ENCODE measurements at places on chromosomes 16 and 17.

DNA sequence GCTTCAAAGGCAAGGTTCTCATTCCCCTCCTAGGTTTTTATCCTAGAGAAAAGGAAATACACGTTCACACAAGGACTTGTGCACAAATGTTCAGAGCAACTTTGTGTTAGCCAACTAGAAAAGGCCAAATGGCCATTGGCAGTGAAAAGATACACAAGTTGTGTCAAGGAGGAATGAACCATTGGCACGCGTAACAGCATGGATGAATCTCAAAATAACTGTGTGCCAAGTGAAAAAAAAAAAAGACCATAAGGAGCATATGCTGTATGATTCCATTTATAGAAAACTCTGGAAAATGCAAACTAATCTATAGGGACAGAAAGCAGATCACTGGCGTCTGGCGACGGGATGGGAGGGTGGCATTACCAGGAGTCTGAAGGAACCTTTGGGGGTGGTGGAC is 333.8 kb downstream of the SNX29 start:
- no peak for DNase-seq
- peaks cover 9% of the 10 kb centered on the region for H3K27me3 ChIP-seq
- no peak overlapping the region for H3K27ac ChIP-seq
- peaks cover 30% of the 10 kb centered on the region for H3K4me1 ChIP-seq

DNA sequence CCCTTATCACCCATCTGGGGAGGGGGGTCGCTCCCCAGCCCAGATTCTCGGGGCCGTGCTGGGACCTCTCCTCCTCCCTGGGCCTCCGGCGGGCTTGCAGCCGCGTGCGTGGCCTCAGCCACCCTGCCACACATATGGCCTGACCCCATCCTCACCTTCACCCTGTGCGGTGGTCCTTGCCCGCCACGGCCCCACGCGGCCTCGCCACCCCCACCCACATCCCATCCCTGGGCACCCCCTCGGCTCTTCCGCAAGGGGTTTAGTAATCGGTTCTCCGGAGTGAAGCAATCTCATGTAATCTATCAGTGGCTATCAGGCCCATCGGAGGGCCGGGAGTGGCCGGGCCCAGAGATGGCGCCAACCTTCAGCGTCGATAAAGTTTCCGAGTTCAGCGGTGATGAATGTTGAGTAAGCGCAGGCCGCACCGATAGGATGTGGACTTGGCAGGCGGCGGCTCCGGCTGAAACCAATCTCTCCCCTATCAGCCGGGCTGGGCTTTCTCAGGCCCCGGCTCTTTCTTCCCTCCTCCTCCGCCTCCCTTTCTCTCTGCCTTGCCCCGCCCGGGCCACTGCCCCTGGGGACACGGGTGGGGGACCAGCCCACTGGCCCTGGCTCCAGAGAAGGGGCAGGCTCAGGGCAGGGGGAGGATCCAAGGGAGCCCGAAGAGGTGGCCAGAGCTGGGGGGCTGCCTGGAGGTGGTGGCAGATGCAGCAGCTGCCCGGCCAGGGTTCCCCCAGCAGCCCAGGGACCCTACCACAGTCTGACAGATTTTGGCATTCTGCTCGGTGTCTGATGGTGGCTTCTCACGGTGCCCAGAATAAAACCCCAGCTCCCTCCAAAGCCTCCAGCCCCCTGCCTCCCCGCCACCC is 20.8 kb downstream of the ZFPM1 start:
- no peak overlapping the region for H3K27ac ChIP-seq
- DNase-seq, result no peak
- H3K27me3 ChIP-seq, result peaks cover 3% of the 10 kb centered on the region
- H3K4me1 ChIP-seq, result peaks cover 40% of the 10 kb centered on the region
- no peak overlapping the region for H3K4me3 ChIP-seq

- DNase-seq, result no peak
- peaks cover 26% of the 10 kb centered on the region for H3K4me1 ChIP-seq
- H3K27ac ChIP-seq, result no peak overlapping the region
- H3K4me3 ChIP-seq, result no peak overlapping the region
- no peaks in the 10 kb centered on the region for H3K36me3 ChIP-seq
- H3K27me3 ChIP-seq, result no peaks in the 10 kb centered on the region
These were observed 191.8 kb upstream of the HSBP1 start for GRCh38 chr16:83615953-83616350.

- no peak overlapping the region for H3K27ac ChIP-seq
- no peak overlapping the region for H3K4me3 ChIP-seq
- H3K4me1 ChIP-seq, result peaks cover 16% of the 10 kb centered on the region
- DNase-seq, result no peak
These were observed 478.4 kb upstream of the GOT2 start for GRCh38 chr16:59212492-59213024.

DNA sequence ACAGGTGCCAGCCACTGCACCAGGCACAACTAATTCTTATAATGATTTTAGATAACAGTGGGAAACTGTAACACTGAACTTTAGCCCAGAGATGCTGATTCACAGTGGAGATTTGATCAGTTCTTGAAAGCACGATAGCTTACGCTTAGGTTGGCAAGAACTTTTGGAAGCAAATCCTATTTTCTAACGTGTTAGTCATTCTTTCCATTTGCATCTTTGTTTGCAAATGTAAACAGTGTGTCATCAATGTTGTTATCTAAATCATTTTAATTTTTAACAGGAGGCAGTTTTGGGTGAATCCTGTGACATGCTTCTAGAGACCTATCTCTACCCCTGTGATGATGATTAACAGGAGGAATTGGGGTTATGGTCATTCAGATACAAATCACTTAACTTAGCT is 35.7 kb upstream of the GNA13 start:
- DNase-seq, result no peak
- H3K27ac ChIP-seq, result no peak overlapping the region
- no peaks in the 10 kb centered on the region for H3K36me3 ChIP-seq
- H3K4me1 ChIP-seq, result no peaks in the 10 kb centered on the region

GRCh38 chr17:2700030-2700490 is 11.5 kb downstream of the CLUH start:
- no peak overlapping the region for H3K4me3 ChIP-seq
- H3K4me1 ChIP-seq, result peaks cover 5% of the 10 kb centered on the region
- peaks cover 4% of the 10 kb centered on the region for H3K27me3 ChIP-seq
- no peak for DNase-seq

- no peak overlapping the region for H3K27ac ChIP-seq
- H3K4me3 ChIP-seq, result no peak overlapping the region
- H3K27me3 ChIP-seq, result peaks cover 2% of the 10 kb centered on the region
These were observed 4.8 kb downstream of the PRR11 start for GRCh38 chr17:59160157-59161025.

- H3K27ac ChIP-seq, result no peak overlapping the region
- H3K27me3 ChIP-seq, result peaks cover 21% of the 10 kb centered on the region
- peaks cover 12% of the 10 kb centered on the region for H3K4me1 ChIP-seq
- H3K36me3 ChIP-seq, result no peaks in the 10 kb centered on the region
These were observed 14.0 kb upstream of the RNF135 start for GRCh38 chr17:30956764-30957374.

DNA sequence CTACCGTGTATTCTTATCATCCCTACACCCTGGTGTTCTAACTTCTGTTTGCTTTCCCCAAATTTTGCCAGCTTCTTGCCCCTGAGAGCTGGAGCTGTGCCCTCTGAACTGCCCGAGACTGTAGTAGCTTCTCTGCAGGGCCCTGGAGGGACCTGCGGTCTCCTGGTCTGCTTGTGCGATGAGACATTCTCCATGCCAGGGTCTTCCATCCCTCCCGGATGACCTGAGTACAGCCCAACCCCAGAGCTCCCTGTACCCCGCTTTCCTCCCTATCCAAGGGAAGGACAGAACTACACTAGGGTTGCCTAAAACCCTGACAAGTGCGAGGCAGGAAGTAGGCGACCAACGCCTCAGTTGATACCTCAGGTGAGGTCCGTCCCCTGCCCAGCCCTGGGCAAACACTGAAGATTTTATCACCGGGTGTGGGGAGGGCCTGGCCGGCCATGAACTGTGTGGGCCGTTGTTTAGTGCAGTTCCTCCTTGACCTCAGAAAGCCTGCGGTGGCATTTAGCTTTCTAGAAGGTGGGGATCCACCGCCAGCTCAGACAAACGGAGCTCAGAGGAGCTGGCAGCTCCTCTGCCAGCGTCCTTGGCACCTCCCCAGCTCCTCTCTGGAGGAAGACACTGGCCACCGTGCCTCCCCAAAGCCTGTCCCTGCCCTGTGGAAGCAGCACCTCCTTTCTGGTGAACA is 13.7 kb downstream of the CANT1 start:
- DNase-seq, result no peak
- H3K36me3 ChIP-seq, result peaks cover 54% of the 10 kb centered on the region
- H3K4me1 ChIP-seq, result peaks cover 24% of the 10 kb centered on the region
- H3K27me3 ChIP-seq, result peaks cover 5% of the 10 kb centered on the region

DNA sequence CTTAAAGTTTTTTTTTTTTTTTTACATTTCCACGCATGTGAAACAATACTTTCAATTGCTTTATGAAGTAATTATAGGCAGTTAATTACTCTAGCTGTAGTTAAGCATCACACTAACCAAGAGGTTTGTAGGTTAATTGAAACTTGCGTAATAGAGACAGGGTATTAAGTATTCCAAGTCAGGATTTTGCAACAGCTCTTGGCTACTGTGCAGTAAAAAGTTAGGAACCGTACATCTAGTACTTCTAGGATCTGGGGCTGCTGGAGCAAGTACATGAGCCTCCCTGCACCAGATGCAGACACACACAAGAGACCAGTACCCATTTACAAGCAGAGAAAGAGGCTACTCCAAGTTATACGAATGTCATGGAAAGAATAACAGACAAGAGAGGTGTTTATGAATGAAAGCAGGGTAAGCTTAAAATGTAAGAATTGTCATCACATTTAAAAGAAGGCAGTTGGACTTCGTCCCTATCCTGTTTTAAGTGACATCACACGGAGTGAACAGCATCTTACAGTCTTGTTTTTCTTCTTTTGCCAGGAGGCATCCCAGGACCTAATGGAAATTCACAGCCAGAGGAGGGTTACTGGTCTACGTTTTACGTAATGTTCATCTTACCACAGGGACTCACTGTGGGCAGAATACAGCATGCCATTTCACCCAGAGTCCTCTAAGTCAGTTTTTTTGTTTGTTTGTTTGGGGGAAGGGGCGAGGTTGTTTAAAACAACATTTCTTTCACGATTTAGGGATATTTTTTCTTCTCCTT is 379.6 kb upstream of the PSMD7 start:
- H3K27me3 ChIP-seq, result peaks cover 13% of the 10 kb centered on the region
- no peak overlapping the region for H3K4me3 ChIP-seq
- peaks cover 19% of the 10 kb centered on the region for H3K4me1 ChIP-seq
- H3K27ac ChIP-seq, result no peak overlapping the region

GRCh38 chr17:72463287-72464102 is 342.7 kb downstream of the SOX9 start:
- DNase-seq, result no peak
- no peak overlapping the region for H3K27ac ChIP-seq
- H3K4me3 ChIP-seq, result no peak overlapping the region
- H3K27me3 ChIP-seq, result peaks cover 37% of the 10 kb centered on the region
- H3K4me1 ChIP-seq, result peaks cover 21% of the 10 kb centered on the region

All from nephron progenitor cell (in vitro differentiated cells).